ENCODE measurements at places on chromosomes 5 and 9.

GRCh38 chr9:87894998-87895625 lies 12.4 kb downstream of the SPATA31E1 start:
- no peak for DNase-seq

GRCh38 chr5:78720227-78720985 lies 71.8 kb upstream of the LHFPL2 start:
- DNase-seq: no peak

DNA sequence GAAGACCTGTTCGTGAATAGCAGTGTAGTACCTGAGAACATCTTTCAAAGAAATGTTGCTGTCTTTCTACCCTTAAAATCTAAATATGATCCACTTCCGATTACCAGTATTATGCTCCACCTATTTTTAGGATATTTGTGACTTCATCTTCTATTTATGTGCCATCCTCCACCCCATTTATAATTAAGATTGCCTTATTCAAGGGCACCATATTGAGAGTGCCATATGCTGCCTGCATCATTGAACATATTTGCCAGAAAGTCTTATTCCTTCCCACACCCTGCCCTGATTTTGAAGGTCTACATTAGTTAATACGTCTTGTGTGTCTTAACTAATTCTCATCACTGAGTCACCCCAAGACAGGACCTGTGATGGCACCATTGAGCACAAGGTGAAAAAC lies 1076.7 kb downstream of the CDH12 start:
- DNase-seq: no peak

GRCh38 chr5:171644536-171644935 lies 141.1 kb upstream of the SMIM23 start:
- no peak for DNase-seq
